ENCODE measurements at places on chromosomes 16 and 17.

DNA sequence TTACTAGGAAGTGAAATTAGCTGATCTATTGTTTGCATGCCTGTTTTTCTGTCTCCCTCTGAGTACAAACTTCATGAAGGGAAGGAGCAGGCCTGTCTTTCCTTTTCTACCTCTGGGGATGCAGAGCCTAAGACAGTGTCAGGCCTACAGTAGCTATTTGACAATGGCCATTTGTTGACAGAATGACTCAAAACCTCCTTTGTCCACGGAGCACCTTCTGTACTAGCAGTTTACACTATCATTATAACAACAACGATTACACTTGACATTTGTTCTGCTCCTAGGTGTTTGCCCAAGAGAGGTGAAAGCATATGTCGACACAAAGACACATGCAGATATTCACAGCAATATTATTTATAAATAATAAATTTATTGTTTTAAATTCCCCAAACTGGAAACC lies 132.3 kb upstream of the IRX3 start:
- DNase-seq: no peak

- DNase-seq: peak; percentile 48
Observed at GRCh38 chr17:37047631-37048104, 98.9 kb downstream of the AATF start.

DNA sequence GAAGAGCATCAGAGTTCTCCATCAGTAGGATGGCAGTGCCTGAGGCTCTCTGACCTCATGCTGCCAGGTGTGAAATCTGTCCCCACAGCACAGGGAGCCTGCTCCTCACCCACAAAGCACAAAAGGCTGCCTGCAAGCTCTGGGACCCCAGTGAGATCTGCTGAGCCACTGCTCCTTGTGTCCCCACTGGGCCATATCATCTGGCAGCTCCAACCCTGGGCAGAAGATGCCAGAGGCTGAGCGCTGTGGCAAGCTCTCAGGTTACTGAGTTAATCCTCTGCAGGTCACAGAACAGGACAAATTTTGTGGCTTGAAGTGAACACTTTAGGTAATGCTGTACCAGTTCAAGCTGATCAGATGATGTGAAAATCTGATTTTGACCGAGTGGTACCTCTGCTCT lies 26.7 kb upstream of the ERN1 start:
- DNase-seq: no peak

GRCh38 chr16:75589306-75589705 lies 23.1 kb downstream of the GABARAPL2 start:
- DNase-seq: no peak

- DNase-seq: no peak
Observed at GRCh38 chr16:63337264-63337663, 1301.0 kb upstream of the CDH8 start.

DNA sequence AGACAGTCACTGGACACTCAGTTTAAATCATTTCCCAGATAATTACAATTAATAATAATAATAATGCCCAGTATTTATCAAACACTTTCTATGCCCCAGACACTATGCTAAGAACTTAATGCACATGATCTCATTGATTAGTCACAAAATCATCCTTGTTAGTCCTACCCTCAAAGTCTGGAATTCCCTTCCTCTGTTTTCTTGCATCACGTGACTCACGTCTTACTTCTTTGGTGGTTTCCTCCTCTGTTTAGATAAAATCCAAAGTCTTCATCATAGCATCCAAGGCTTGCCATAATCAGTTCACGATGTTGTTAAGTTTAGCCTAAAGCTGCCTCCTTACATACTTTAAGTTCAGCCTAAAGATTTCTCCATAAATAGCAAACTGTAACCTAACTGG lies 471.9 kb downstream of the PMP22 start:
- DNase-seq: no peak

- DNase-seq: no peak
Observed at GRCh38 chr17:79216826-79217225, 142.2 kb downstream of the ENGASE start.

GRCh38 chr17:78736526-78737079 lies 45.5 kb downstream of the CYTH1 start:
- no peak for DNase-seq

DNA sequence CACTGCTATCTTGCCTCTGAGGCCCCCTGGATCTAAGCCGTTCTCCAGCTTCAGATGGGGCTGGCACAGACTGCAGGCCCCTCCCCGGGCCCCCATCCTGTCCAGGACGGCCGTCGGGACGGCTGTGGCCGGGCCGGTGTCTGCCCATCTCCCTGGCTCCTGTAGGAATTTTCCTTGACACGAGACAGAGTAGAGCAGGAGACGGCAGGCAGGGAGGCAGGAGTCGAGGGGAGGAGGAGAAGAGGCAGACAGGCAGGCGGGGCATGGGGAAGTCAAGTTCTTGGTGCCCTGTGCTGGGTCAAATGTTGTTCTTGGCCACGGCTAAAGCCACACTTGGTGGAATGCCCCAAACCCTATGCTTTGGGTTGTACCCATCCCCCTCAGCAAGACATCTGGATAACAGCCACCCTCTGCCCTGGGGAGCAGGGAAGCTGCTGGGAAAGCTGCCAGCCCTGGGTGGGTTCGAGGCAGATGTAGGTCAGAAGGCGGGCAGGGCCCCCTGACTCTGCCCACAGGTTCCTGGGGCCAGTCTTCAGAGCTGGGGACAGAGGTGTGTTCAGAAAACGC lies 4.0 kb downstream of the C1QTNF1 start:
- no peak for DNase-seq

DNA sequence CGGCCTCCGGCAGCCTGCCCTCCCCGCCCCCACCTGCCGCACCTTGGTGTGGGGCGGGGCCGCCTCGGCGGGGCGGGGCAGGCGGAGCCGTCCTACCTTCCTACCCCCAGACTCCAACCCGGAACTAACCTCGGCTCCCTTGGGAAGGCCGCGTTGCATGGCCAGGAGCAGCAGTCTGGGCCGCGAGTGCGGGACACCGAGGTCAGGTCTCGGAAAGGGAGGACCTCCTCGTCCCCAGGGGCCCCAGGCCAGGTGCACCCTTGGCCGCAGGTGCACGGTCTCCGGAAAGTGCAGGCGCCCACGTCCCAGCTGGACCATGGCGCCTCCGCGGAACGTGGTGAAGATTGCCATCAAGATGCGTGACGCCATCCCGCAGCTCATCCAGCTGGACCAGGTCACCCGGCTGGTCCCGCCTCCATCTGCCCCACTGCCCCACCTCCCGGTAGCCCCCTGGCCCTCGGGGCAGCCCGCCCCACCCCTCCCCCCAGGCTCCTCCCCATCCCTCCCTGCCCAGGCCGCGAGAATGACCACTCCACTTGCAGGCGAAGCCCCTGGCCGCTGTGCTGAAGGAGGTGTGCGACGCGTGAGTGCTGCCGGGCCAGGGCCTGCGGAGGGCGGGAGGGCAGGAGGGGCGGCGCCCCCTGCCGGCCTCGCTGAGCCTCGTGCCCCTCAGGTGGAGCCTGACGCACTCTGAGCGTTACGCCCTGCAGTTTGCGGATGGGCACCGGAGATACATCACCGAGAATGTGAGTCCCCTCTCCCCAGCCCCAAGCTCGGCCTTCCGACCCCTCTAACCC lies at the start of gene ELMO3:
ELMO3 (plus strand) TSS at position 121 of the 797 bp plus-strand sequence; CDS start at position 317, 196 bp downstream.
- no peak for DNase-seq

GRCh38 chr16:64242492-64242891 lies 879.4 kb downstream of the CDH11 start:
- no peak for DNase-seq

GRCh38 chr17:14775731-14776492 lies 475.0 kb downstream of the HS3ST3B1 start:
- DNase-seq: no peak

- no peak for DNase-seq
Observed at GRCh38 chr17:29383686-29384085, 6.5 kb upstream of the TAOK1 start.

- no peak for DNase-seq
Observed at GRCh38 chr17:55895112-55895759, 144.4 kb downstream of the PCTP start.

GRCh38 chr16:35370617-35371016 lies 1911.2 kb downstream of the TP53TG3F start:
- DNase-seq: no peak

DNA sequence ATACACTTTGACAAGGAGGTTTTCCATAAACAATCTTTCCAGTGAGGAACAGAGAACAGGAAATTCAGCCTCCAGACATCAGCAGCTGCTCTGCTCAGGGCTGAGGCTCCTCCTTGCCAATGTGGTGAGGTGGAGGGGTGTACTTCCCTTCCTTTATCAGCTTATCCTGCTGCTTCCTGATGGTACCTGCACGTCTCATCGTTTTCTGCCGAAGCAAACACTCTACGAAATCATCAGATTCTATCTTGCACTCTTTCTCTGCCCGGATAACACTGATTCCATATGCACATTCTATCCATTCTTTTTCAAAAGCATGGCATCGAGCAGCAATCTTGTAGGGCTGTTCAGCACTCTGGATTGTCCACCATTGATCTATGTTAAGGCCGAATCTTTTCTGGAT lies 15.4 kb upstream of the SEZ6 start:
- DNase-seq: no peak

GRCh38 chr16:30774367-30775130 lies 12.4 kb downstream of the RNF40 start:
- no peak for DNase-seq

GRCh38 chr16:3983081-3983520 lies 102.6 kb upstream of the CREBBP start:
- no peak for DNase-seq

DNA sequence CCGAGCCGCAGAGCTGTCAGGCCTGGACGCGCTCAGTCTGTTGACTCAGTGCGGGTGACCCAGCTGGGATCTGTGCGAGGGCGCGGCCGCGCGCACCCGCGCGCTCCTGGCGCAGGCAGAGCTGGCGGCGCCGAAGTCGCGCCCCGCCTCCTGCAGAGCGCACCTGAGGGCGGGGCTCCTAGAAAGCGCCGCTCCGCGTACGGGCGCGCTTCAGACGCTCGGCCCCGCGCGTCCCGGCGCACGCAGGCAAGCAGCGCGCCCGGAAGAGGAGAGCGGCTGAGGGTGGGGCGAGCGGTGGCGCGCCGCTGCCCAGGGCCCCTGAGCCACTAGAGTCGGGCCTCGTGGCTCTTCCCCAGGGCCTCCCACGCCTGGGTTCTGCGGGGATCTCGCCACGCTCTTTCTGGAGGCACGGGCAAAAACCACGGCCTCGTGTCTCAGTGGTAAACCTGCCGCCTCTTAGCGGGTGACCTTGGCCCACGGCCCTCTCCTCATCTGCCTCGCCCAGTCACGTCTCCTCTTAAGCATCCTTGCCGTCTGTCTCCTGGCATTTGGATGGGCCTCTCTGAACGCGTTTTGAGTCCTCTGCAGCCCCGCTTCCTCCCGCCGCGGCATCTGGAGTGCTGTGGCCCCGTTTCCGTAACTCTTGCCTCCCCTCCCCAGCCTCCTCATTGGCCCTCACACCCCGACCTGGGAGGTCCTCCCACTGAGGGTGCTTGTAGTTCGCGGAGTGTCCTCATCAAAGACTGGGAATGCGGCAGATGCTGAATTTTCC lies at the start of gene ABCA5:
ABCA5 (minus strand) TSS at position 74 of the 772 bp plus-strand sequence. CDS start 12,718 bp downstream, outside the sequence.
- DNase-seq: peak; percentile 59

DNA sequence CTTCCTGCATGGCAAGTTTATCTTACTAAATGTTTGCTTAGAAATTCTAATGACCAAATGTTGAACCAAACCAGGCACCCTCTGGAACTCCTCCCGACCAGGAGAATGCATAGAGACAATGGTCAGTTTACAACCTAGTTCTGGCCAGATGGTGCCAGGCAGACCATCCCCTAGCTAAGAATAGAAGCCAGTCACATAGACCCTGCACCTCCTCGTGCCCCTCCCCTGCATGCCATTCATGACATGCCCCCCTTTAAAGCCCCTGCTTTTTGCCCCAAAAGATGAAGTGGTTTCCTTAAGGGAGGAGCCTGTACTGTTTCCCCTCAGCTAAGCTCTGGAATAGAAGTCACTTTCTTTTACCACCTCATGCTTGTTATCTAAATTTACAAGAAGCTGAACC lies 6.6 kb upstream of the CPHXL start:
- no peak for DNase-seq

DNA sequence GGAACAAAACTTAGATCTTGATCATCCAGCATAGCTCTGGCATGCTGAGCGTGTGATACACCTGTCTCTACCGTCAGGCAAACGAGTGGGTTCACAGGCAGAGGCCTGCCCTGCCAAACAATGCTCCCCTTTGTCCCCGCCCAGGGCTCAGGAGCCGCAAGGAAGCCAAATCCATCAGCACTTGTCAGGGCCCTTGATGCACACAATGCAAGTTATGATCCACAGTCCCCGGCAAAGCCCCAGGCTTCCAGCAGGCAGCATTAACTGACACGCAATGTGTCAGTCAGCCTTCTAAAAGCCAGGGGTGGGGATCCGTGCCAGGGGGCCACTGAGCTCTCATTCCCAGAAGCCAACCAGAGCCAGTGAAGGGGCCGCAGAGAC lies 460.9 kb downstream of the SLC39A11 start:
- no peak for DNase-seq

GRCh38 chr17:55302407-55302787 lies 37.6 kb downstream of the HLF start:
- DNase-seq: no peak

DNA sequence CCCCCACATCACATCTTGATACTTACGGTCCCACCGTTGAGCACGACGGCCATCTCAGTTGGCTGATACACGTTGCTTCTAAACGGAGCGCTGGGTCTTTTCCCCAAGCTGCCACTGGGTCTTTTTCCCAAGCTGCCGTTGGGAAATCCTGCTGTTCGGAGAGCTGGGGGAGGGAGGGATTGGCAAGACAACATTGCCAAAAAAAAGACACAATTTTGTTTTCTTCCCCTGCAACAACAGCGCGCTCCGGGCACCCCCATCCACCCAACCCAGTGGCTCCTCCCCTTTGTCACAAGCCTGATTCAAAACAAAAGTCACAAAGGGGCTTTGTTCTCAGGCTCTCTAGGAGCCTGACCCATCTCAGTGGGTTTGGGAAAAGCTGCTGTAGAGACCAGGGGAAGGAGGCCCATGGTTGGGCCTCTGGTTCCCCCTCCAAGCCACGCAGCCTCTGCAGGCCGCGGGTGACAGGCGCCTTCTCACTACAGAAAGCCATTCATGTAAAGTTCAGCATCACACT lies 22.8 kb downstream of the GPRC5B start:
- no peak for DNase-seq

DNA sequence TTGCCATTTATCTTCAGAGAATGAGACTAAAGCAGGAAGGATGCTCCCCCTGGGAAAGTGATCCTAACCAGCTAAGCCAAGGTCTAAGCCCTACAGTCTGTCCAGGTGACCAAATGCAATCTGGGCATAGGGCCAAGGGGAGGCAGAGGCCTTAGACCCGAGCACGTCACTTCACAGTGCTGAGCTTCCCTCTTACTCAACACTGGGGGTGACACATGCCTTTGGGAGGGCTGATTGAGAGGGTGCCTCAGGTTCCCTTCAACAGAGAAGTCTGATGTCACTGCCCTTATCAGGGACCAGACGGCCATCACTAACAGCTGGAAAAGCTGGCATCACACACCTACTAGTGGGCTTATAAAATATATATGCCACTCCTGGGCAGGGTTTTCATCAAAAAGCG lies 4.0 kb downstream of the CIAO2B start:
- no peak for DNase-seq
